ENCODE measurements at places on chromosomes 13 and 19.

- DNase-seq = no peak
Measured at GRCh38 chr19:36409841-36410240, 8.6 kb downstream of the ZFP82 start.

- no peak for DNase-seq
Measured at GRCh38 chr19:14346279-14346678, 35.0 kb upstream of the ADGRE5 start.

- no peak for DNase-seq
Measured at GRCh38 chr13:57787058-57787791, 155.7 kb downstream of the PCDH17 start.

GRCh38 chr13:113050734-113051431, 54.7 kb upstream of the F7 start:
- no peak for DNase-seq

- no peak for DNase-seq
Measured at GRCh38 chr13:93183302-93183701, 43.3 kb upstream of the GPC6 start.

- no peak for DNase-seq
Measured at GRCh38 chr13:89923736-89924135, 1423.8 kb upstream of the MIR17HG start.

DNA sequence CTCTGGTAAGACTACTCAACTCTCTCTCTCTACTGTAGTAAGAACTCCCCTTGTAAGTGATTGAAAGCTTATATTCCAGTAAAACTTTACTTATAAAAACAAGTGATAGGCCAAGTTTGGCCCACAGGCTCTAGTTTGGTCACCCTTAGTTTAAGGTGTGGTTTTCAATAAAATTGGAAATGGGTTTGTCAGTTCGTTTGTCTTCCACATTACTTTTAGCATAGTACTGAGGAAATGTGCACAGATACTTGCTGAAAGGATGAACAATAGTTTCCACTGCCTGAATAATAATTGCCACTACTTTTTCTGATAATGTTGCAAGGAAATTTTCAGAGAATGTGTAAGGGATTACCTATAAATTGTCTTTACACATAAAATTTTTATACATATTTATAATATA, 54.5 kb downstream of the LMO7 start:
- no peak for DNase-seq

GRCh38 chr13:99267927-99268326, 9.7 kb upstream of the GPR18 start:
- peak; percentile 10 for DNase-seq

- no peak for DNase-seq
Measured at GRCh38 chr13:77465603-77466195, 69.8 kb upstream of the SCEL start.

DNA sequence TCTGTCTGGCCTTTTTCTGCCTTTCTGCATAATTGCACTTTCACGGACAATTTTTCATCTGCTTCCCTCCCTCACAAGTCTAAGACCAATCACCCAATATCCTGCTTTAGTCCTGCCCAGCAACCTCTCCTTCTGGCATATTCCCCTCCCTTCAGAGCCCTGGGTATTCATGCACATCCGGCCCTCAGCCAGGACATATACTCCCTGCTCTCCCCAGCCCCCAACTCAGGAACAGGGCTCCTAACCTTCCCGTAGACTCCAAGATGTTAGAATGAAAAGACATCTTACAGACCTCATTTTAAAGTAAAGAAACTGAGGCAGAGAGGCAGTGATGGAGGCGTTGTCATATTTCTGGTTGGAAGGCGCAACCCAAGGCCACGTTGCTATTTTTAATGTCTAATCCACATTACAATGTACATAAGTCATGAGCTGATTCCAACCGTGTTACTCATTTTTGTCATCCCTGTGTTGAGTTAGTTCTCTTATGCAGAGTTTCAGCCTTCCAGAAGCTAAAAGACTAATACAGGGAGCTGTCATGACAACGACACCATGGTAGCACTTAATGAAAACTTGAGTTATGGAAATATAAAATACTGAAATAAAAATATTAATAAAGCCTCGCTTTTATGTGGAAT, 209.2 kb downstream of the TSHZ3 start:
- DNase-seq = no peak

DNA sequence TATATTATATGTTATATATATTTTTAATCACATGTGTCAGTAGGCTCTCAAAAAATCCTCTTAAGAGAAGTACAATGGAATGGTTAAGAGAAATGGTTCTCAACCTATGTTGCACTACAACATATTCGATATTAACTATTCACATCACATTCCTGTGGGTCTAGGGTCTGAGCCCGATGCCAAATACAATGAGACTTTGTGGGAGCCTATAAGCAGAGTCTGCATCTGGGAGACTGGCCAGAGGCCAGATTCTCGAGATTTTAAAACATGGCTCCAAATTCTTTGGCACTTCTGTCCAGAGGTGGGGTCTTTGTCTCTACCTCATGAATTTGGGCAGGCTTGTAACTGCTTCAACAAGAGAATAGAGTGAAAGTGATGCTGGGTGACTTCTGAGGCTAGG, 79.4 kb upstream of the NBEA start:
- DNase-seq = no peak

GRCh38 chr13:95023405-95023804, 277.8 kb downstream of the ABCC4 start:
- DNase-seq = no peak

GRCh38 chr13:114110091-114110829, 22.2 kb downstream of the RASA3 start:
- DNase-seq = no peak

DNA sequence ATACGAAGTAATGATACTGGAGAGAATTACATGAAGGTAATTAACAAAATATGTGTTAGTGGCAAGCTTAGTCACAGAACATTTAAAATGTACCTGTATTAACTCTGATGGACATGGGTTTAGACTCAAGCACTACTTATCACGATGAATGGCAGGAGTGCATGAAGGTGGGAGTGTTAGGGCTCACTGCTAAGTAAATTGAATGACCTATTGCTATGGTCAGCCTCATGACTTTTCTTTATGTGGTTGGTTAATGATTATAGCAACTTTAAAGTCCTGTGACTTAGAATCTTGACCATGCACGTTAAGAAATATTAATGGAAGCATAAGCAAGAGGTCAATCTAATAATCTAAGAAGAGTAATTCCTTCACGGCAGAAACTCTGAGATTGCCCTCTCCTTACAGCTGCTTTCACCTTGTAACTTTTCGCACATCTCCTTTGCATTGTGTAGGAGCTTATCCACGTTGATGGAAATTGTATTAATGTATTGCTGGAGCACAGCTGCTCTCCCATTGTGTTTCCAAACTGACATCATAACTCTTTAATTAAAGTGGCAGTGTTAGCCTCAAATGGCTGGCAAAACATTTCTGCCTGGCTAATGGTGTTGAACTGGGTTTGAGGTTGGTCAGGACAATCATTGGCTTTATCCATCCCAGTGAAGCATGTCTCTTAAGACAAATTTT, 114.5 kb downstream of the RXFP2 start:
- no peak for DNase-seq

GRCh38 chr19:1067341-1067957, 482 bp downstream of the ARHGAP45 start:
- DNase-seq = no peak

- no peak for DNase-seq
Measured at GRCh38 chr13:46178821-46179220, 3.2 kb downstream of the LCP1 start.

GRCh38 chr13:47553329-47553977, 447.6 kb downstream of the SUCLA2 start:
- no peak for DNase-seq

DNA sequence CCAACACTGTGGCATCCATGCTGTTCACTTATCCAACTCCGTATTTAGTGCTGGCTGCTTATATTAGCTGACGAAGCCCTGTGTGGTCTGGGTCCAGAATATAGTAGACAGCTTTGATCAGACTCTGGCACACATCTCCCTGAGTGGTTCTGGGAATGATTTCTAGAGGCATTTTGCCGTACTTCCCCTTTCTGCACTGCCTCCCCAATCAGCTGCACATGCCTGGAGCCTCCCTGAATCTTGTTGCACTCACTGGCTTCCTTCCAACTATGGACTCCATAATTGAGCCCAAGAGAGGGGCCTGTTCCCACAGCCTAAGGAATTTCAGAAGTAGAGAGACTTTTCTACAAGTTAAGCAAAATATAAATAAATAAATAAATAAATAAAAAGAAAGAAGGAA, 30.4 kb upstream of the PCDH8 start:
- no peak for DNase-seq

DNA sequence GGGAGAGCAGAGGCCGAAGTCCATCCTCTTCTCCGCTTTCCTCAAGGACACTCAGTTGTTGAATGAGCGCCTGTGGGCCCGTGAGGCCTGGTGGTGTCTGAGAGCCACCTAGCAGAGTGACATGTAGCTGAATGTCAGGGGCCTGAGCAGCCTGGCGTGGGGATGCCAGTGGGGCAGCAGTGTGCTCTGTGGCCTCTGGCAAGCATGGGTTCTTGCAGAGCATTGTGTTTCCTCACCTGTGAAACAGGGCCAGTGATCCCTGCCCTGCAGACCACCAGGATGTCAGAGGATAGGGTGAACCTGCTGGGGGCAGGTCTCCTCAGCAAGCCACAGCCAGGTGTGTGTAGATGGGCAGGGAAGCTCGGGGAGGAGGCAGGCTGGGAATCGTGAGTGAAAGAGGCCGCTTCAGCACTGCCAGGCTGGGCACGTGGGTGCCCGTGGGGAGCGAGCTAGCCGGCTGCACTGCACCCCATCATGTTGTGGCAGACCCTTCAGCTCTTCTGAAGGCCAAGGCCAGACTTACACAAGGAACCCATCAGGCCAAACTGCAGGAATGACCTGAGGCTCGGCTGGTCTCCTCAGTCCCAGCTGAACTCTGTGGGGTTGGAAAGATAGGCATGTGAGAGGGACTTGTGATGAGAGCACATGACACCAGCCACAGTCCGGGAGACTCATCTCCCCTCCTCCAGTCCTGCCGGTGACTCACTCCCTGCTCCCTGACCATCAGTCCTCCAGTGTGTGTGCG, 5.0 kb downstream of the PPP1R37 start:
- DNase-seq = no peak

GRCh38 chr13:112903071-112903577, 65.9 kb upstream of the MCF2L start:
- no peak for DNase-seq

DNA sequence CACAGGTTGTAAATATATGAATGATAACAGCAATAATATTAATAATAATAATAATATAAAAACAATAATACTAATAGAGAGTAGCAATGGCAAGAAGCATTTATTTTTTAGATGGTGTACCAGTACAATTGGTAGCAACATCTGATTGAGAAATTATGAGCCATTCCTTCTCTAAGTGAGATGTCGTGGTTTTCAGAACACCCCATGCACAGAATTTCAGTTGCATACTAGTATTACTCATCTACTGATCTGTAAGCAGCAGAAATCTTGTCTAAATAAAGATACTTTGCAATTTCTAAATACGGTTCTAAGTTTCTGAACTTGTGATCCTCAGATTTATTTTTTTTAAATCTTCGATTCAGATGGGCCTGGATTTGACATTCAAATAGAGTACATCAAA, 788.0 kb upstream of the ATXN8OS start:
- no peak for DNase-seq

DNA sequence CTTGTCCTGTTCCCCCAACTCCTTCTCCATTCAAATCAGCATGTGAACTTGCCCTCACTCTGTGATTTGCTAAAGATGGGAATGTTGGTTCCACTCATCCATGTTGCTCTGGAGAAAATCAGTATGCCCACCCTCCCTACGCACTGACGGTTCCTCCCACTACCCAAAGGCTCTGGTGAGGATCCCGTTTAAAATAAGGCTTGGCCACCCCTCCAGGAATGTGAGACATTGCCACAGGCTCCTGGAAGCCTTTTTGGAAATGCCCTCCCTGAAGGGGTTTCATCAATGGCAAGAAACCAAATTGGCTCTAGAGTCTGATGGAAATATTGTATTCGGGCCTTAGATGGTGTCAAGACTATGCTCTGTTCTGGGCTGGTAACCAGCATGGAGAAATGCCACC, 187.3 kb downstream of the USP12 start:
- DNase-seq = no peak

DNA sequence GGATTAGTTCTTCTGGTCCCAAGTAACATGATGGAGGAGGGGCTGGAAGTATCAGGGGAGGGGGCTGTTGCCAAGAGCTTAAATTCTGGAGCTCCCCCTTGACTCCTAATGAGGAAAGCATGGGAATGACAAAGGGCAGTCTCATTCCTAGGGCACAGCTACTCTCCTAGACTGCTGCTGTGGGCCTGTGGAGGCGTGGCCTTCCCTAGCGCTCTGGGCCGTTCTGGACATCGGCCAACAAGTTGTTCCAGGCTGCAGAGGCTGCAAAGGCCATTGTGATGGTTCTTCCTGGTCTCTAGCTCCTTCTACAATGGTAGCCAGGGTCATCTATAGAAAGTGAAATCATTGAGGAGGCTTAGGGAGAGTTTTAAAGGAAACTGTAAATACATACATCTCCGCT, 916.6 kb downstream of the DIAPH3 start:
- DNase-seq = no peak

- no peak for DNase-seq
Measured at GRCh38 chr19:56687031-56687430, 15.5 kb upstream of the ZNF835 start.

DNA sequence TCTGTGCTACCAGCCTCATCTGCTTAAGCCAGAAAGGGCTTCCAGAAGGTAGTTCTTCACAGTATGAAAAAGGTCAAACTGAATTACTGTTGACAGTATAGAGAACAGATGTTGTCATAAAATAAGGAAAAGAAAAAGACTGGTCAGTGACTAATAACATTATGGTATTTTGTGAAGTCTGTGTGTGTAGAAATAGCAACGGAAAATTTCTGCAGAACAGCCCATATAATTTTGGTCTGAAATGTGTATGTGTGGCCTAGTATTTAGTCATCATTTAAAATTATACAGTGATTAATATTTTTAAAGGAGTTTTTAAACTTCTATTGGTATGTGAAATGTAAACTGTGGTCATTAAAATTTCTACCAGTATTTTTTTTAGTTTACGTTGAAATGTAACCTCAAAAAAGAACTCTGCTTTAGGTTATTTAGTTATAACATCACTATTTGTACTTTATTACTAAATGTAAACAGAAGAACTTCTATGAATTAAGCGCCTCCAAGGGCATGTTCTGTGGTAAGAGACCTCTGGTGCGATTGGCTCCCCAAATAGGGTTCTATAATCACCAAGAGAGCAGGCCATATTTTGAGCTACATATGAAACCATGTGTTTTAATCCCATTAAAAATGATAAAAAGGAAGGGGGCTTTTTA, 3.3 kb upstream of the GPR183 start:
- DNase-seq = no peak

DNA sequence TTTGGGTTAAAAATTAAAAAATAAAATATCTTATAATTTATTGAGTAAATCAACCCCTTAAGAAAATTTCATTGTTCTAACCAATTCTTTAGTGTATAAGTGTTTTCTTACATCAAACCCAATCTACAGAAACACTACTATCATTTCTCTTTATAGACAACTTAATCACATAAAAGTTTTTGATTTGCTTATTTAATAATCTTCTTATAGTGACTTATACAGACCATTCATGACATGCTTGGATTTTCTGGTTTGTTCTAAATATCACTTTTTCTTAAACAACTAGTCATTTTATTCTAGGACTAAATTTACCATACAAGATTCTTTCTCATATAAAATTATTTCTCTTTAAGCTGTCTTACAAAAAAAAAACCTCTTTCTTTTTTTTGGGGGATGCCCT, 27.3 kb upstream of the ZSCAN5A start:
- no peak for DNase-seq

GRCh38 chr19:35717665-35718344, at the start of gene KMT2B:
Gene KMT2B (plus strand): TSS chr19:35718003. CDS start chr19:35718019, 16 bp downstream.
- DNase-seq = no peak

GRCh38 chr19:6564393-6564792, 26.6 kb downstream of the CD70 start:
- DNase-seq = no peak

Data from hematopoietic multipotent progenitor cell treated with erythropoietin and hydrocortisone succinate and interleukin-3 and kit ligand, for 15 days (in vitro differentiated cells).